ENCODE measurements at places on chromosomes 3 and 15.

DNA sequence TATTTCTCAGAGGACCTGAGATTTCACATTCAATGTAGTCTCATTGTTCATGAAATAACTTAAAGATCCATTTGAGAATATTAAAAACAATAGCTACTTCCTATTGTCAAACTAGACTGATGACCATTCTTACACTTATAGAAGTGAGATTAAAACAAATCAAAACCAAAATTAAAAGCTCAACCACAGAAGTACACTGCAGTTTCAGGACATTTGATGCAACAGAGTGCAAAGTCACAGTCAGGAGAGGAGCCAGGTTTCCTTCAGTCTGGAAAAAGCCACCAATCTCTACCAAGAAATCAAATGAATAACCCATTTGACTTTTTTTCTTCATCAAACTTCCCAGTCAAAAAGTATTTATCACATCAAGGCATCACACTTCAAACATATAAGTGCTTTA lies 5.5 kb downstream of the CCPG1 start:
- no peak for DNase-seq

GRCh38 chr3:120472121-120472844 lies 21.5 kb upstream of the FSTL1 start:
- no peak for DNase-seq

DNA sequence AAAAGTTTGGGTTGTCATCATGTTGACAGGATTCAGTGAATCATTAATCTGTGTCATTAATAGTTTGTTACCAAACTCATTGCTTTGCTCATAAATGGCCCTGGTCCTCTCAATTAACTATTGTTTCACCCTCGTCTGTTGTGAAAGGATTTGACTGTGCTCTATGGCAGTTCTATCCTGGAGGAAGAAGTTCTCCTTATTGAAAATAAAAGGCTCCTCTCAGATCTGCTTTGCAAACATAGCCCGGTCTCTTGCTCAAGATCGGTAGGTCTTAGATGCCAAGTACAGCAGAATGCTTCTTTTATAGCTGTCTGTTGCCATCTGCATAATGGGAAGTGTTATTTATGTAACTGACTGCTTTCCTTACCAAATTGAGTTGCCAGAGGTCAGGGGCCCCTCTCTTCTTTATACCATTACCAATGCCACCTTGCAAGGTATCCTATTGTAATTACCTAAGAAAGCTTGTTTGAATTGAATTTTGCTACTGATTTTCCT lies 146.5 kb downstream of the EBLN2 start:
- no peak for DNase-seq

DNA sequence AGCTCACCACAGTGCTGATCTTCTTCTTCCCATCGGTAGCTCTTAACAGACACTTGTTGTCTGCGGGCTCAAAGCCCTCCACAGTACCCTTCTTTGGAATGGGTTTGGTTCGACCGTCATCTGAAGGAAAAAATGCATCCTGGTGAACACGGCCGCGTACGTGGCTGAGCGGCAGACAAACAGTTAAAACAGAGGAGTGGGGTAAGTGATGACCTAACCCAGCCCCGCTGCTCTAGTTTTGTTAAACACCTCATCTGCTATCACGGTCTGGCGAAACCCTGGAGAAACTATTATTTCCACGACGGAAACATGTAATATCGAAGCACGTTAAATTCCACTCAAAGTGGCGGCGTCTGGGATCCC lies 725 bp downstream of the SRP14 start:
- no peak for DNase-seq

GRCh38 chr15:43433165-43433564 lies 59.8 kb downstream of the TP53BP1 start:
- DNase-seq, result no peak

- no peak for DNase-seq
These were observed 732.8 kb upstream of the CFAP20DC start for GRCh38 chr3:59782664-59783063.

- DNase-seq, result no peak
These were observed 217.3 kb downstream of the TBC1D2B start for GRCh38 chr15:77860071-77860691.

DNA sequence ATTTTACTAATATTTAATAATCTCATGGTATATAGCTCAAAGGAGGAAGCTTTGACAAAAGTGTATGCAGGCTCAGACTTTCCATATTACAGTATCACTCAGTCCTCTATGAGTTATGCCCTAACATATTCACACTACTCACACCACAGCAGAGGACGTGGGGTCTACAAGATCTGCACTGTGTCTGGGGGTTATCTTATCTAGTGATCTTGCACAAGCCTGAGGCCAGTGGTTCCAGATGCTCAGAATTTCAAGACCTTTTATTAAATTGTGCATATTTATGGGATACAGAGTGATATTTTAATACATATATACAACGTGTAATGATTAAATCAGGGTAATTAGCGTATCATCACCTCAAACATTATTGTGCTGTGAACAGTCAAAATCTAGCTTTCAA lies 933.1 kb downstream of the SQOR start:
- DNase-seq, result no peak

DNA sequence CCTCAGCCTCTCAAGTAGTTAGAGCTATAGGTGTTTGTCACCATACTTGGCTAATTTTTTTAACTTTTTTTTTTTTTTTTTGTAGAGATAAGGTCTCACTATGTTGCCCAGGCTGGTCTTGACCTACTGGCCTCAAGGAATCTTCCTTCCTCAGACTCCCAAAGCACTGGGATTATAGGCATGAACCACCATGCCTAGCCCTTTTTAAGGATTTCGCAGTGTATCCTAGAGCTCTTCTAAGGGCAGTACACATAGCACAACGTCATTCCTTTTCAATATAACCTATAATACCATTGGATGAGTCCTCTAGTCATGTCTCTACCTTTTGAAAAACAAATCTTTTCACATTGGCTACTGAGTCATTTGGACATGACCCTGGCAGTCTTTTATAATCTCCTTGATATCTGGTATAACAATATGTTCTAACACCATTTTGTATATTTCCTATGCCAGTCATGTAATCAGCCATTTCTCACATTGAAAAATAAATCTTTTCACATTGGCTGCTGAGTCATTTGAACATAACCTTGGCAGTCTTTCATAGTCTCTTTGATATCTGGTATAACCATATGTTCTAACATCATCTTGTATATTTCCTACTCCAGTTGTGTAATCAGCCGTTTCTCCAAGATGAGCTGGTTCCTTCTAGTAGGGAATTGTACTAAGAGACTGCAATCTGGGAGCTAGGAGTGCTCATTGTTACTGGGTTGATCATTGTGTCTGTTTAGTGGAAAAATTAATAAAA lies 944.7 kb downstream of the MCTP2 start:
- no peak for DNase-seq

- DNase-seq, result no peak
These were observed 15.5 kb downstream of the RGMA start for GRCh38 chr15:93073465-93073952.

DNA sequence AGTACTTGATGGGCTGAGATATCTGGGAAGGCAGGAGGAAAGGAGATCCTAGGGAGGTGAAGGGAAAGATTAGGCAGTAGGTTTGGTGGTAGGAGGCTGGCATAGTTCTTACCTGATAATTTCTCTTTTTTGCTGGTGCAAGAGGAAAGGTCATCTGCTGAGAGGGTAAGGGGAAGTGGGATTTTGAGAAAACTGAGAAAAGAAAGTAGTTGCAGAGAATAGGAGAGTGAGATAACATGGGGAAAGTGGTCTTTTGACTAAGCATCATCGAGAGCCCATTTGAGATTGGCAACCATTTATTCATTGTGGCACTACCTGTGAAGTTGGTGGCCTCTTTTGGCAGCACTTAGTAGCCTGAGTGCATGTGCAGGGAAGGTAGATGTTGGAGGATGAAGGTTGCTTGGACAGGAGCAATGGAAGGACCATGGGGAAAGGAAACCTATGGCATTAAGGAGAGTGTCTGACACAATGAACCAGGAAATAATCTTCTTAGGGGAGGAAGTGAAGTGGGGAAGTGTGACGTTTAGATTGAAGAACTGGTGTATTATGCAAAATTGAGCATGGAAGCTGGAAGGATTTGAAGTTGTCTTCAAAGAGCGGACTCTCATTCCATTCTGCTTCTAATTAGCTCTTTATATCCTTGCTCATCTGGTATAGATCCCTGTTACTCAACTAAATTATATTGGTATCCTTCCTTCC lies 21.9 kb upstream of the USP13 start:
- DNase-seq, result no peak

DNA sequence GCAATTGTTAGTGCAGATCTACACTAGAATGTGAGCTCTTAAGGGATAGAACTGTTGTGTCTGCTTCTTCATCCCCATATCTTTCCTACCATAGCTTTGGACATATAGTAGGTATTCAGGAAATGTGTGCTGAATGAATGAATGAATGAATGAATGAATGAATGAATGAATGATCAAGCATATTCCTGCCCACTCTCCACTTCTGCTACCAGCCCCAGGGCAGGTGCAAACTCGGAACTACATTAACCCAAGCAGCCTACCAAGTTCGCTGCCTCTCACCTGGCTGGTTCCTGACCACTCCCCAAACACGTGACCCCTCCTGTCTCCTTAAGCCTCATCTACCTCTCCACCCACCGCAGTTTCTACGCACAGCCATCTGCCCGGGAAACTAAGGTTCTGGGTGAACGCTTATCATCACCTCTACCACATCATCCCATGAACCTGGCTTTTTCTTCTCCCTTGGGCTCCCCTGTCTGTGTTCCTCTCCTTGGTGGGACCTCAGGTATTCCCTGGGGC lies 26.8 kb downstream of the PAQR5 start:
- no peak for DNase-seq

All from CD8-positive, alpha-beta memory T cell (primary cell).